ENCODE measurements at places on chromosomes 5 and 9.

DNA sequence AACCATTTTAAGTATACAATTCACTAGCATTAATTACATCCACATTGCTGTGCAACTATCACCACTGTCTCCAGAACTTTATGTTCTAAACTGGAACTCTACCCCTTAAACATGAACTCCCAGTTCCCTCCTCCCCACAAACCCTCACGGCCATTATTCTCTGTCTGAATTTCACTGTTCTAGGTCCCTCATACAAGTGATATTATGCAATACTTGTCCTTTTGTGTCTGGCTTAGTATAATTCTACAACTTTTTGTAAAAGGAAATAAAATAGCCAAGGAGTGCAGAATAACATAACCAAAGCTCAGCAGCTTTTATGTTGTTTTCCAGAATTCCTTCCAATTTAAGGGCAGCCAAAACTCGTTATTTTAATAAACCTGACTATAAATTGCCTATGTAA is 53.2 kb downstream of the NAA35 start:
- DNase-seq, result no peak

DNA sequence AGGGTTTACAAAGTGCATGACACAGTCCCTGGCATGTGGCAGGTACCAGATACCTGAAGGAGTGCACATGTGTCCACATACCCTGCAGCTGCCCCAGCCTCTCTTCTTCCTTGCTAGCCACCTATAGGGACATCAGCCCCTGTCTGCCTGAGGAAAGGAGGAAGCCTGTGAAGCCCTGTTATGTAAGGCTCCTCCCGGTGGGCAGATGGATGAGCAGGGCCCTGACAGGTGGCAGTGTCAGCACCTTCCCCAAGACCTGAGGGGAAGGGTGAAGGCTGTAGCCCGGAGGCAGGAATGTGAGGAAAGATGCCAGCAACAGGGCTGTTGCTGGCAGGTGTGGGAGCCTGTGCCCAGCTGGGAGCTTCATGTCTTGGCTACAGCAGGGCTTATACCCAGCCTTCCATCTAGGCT is 21.7 kb downstream of the TCF7 start:
- no peak for DNase-seq

DNA sequence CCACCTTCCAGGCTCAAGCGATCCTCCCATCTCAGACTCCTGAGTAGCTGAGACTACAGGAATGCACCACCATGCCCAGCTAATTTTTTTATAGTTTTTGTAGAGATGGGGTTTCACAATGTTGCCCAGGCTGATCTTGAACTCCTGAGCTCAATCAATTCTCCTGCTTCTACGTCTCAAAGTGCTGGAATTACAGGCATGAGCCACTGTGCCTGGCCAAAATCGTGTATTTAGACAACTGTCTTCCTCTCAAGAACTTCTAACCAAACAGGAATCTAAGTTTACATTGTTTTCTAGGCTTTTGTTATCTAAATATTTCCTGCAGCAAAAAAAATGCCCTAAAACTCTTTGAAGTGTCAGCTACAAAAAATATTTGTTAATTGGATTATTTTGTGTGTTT is 78.8 kb downstream of the NLN start:
- no peak for DNase-seq

DNA sequence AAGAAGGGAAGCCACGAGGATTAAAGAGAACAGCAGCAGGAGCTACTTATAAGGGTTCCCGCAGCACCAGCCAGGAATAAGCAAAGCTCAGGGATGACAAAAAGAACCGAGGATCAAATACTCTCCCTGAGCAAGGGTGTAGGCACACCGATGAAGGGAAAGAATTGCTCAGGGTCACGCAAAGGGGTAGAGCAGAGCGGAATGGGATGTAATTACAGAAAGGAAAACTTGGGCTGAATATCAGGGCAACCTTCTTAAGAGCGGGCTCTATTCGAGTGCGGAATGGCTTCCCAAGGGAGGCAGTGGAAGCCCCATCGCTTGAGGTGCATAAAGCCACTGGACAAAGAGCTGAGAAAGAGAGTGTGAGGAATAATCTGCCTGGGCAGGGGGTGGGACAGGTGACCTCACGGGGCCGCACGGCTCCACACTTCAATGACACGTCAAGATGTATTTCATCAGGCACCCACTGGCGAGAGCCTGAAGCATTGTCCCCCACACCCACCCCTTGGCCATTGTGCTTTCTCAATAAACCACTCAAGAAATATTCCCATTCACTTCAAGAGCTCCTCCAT is 162.2 kb downstream of the EBF1 start:
- DNase-seq, result no peak

DNA sequence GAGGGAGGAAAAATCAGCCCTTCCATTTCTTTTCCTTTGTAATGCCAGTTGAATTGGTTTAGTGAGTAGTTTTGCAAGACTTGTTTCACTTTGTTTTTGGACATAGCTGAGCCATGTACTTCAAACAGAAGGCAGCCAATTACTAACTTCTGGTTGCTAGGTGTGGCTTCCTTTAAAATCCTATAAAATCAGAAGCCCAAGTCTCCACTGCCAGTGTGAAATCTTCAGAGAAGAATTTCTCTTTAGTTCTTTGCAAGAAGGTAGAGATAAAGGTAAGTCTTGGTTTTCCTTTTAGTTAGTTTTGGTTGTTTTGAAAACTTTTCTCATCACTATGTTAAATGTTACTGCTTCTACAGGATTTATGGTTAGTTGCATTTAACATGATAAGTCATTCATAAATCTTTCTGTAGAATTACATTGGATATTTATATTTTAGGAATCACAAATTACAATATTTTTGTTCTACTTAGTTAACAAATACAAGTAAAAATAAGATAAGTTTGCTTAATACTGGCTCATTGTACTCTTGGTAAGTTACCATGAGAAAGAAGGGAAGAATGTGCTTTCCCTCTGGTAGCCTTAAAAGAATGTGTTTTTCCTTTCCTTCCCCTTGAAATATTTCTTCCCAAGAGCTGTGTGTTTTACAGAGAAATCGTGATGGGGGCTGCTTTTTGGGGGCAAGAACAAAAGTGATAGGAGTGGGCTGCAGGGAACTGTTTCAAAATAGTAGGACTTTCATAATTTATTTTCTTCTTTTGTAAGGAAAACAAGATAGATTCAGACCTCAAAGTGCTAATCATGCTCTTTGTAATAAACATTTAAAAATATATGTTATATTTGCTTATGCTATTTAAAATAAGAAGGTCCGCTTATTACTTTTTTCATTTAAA is at the start of gene ANXA1:
Gene ANXA1 (plus strand): TSS at position 213 of the 890 bp plus-strand sequence. CDS start 6,671 bp downstream, outside the sequence.
- no peak for DNase-seq
